ENCODE measurements at places on chromosomes 5 and 9.

- no peak for DNase-seq
These were observed 40.8 kb downstream of the RXRA start for GRCh38 chr9:134367061-134367460.

DNA sequence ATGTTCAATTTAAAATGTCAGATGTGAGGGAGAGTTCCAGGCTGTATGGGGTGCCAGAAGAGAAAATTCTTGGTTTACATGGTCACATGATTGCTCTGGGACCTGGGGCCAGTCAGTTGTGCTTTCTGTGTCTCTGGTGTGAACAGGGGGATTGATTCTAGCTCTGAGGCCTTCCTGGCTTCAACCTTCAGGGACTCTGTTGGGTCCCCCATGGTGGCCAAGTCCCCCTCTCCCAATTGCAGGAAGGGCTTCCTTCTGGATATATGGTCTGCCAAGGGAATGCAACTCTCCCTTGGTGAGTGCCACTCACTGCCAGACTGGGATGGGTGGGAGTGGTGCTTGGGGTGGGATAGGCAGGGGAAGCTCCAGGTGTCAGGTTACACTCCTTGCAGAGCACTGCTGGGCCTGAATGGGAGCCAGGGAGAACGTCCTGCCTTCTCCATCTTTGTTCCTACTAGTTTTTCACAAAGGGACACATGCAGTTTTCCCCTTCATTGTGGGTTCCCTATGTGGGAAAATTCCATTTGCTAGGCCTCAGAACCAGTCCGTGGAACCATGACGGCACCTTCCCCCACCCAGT, 153.2 kb downstream of the MELK start:
- DNase-seq, result peak; percentile 1

- no peak for DNase-seq
These were observed 113.3 kb upstream of the SPATA31D4 start for GRCh38 chr9:81814794-81815464.

DNA sequence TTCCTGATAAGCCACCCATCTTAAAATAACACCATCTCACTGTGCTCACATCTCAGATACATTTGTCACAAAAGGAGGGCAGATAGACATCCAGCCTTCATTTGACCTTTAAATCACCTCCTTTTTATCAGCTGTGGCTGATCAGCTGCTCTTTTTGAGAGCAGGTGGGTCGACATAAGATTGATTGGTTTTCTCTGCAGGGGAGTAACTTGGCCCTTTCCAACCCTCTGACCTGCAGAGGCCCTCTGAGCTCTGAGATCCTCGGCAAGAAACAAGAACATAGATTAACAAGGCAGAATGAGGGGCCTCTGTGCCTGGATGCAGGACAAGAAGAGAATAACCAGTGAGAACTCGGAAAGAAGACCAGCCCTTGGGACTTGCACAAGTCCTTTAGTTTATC, 33.5 kb upstream of the GLRA1 start:
- DNase-seq, result no peak

- no peak for DNase-seq
These were observed 25.3 kb upstream of the ANXA2R start for GRCh38 chr5:43065387-43065947.

GRCh38 chr9:10605388-10605787, 7.4 kb downstream of the PTPRD start:
- no peak for DNase-seq

GRCh38 chr5:57805732-57806131, 323.1 kb upstream of the ACTBL2 start:
- no peak for DNase-seq

- DNase-seq, result no peak
These were observed 723.3 kb downstream of the CETN3 start for GRCh38 chr5:89686081-89686765.

- no peak for DNase-seq
These were observed 509.3 kb downstream of the NR2F1-AS1 start for GRCh38 chr5:93071710-93072109.

DNA sequence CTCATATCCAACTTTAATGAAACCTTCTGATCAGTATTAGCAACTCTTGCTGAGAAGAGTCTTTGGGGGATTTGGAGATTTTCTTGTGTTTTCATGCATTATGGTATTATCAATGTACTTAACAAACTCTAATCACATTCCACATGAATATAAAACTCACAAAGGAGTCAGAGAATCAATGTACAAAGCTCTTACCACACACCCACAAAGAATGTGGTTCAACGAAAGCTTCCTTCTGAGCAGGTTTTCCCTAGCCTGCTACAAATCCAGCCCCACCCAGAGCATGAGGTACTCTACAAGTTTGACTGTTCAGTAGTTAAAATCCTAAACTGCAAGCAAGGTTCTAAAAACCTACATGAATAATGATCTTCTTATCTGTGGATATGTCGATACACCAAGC, 210.1 kb downstream of the TARS1 start:
- no peak for DNase-seq

DNA sequence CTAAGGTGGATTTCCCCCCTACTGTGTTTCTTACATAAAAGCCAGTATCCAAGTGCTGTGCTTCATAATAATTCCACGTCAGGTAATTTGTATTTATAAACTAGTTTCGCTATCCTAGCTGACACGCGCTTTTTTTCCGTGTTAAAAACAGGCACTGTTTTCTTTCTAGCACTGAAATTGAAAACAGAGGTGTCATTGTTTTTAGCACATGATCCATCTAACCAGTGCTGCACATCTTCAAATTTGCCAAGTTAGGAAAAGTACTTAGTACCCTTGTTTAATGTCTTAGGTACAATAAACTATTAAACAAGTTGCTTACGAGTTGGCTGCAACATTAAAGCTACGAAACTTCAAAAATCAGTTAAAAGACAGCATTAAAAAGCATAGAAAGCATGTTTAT, 49.9 kb downstream of the JMY start:
- no peak for DNase-seq

DNA sequence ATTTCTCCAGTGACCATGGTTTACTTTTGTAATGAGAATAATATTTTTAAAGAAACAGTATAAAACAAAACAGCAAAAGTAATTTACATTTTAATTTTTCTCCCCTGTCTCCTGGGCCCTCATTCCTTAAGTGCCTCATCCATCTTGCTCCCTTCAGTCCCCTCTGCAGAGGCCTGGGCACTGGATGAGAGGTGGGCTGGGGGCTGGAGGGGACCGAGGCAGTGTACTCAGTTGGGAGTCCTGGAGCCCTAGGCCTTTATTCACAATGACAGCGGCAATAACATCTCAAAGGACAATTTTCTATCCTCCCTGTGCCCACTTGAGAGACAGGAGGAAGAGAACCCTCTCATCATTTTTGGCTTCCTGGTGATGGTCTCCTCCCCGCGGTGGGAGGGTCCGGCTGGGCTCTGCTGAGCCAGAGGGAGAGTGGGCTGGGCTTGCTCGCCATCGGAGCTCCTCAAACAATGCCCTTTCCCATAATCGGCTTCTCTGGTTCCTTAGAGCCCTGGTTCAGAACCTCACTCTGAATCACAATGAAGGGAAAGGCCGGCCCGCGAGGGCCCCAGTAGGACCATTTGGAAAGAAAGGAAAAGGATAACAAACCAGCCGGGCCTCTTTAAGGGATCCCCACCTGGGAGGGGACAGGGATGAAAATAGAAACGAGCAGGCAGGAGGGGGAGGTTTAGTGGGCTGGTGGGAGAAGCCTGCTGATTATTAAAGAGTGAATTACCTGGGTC, 9.7 kb upstream of the SMIM32 start:
- DNase-seq, result no peak

DNA sequence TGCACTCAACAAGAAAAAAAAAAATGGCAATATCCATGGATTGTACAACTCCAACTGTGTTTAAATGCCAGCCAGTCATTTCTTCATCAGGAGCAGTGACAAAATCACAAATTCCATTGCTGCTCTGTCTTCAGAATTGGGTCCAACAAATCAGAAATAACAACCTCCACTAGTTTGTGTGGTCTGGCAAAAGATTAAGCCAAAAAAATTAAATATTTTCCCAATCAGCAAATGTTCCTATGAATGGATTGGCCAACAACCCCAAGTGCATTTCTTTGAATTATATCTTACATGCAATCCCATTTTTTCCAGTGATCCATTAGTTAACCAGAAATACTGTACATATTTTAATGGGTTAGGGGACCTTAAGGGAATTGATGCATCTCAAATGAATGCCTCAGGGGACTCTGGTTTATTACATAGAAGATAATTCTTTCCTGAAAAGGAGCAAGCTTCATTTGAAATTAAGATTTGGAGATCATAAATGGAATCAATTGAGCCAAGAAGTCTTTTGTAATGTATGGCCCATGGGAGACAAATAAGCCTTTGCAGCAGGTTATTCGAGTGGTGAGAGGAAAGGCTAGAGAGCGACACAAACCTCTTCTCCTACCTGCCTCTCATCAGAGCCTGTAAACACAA, 131.8 kb downstream of the TLE1 start:
- no peak for DNase-seq

- DNase-seq, result no peak
These were observed 5.2 kb upstream of the ITGA2 start for GRCh38 chr5:52983731-52984636.

GRCh38 chr5:61228691-61229280, 66.5 kb upstream of the SMIM15 start:
- DNase-seq, result no peak

DNA sequence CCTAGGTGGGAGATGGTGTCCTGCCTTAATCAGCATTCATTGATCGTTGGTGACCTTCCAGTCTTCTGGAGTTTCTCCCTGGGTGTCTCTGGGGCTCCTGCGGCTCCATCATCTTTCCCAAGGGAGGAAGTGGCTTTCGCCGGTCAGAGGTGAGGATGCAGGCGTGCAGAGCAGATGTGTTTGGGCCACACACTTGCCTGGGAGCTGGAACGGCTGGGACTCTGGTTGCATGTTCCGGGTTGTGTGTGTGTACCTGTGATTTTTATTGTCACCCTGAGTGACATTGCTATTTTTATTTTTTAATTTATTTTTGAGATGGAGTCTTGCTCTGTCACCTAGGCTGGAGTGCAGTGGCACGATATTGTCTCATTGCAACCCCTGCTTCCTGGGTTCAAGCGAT, 9.6 kb downstream of the HMCN2 start:
- DNase-seq, result no peak

GRCh38 chr9:81605170-81605670, 84.1 kb downstream of the TLE1 start:
- DNase-seq, result no peak

Data from NCI-H1105 (cell line).